ENCODE measurements at places on chromosomes 11 and 22.

DNA sequence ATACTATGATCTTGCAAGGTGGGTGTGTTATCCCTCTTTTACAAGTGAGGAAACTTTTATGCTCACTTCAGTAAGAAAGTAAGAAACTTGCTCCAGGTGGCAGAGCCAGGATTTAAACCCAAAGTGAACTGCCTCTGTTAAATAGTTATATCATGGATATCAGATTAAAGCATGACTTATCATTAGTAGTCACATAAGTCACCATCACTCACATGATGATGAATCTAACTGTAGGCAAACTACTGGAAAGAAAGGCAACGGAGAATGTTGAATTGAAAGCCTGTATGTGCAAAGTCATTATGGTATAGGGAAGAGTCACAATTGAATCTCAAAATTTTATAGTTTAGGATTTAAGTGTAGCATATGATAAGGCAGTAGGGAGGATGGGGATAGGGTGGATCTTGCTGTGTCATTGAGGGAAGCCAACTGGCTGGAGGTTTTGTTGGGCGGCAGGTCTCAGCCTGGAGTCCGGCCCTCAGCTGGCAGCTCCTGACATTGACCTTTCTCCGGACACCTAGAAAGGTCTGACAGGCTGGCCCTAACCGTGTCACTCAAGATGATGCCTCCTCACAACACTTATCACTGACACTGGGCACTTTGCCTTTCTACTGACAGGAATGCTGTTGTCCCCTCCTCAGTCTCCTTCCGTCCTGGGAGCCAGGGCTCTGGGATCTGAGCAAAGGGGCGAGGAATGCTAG, 98.3 kb downstream of the EMSY start:
- no peaks in the 10 kb centered on the region for H3K4me1 ChIP-seq
- H3K4me3 ChIP-seq, result no peak overlapping the region
- H3K27me3 ChIP-seq, result no peaks in the 10 kb centered on the region
- DNase-seq, result no peak

GRCh38 chr11:108565653-108566052, 27.9 kb downstream of the EXPH5 start:
- H3K4me1 ChIP-seq, result no peaks in the 10 kb centered on the region
- no peak overlapping the region for H3K4me3 ChIP-seq
- H3K36me3 ChIP-seq, result no peaks in the 10 kb centered on the region
- no peaks in the 10 kb centered on the region for H3K27me3 ChIP-seq

GRCh38 chr22:44591146-44591790, 93.2 kb upstream of the RTL6 start:
- no peak overlapping the region for H3K27ac ChIP-seq
- H3K27me3 ChIP-seq, result peaks cover 4% of the 10 kb centered on the region
- peaks cover 4% of the 10 kb centered on the region for H3K4me1 ChIP-seq
- no peak for DNase-seq
- no peaks in the 10 kb centered on the region for H3K36me3 ChIP-seq

DNA sequence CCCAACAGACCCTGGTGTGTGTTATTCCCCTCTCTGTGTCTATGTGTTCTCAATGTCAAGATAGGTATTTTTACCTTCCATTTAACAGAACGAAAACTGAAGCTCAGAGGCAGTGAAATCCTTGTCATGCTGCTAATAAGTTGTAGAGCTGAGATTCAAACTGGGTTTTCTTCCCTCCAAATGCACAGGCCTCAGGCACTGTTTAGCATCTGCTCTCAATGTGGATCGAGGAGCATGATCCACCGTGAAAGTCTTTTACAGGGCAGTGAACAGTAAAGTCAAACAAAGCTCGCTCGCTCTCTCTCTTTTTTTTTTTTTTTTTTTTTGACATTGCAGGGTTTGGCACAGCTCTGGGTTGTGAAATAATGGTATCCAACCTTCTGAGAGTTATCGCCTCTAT, 401.0 kb upstream of the SYN3 start:
- H3K27me3 ChIP-seq, result no peaks in the 10 kb centered on the region
- no peaks in the 10 kb centered on the region for H3K4me1 ChIP-seq
- no peak overlapping the region for H3K27ac ChIP-seq
- H3K4me3 ChIP-seq, result no peak overlapping the region

GRCh38 chr11:35318977-35319925, 100.1 kb downstream of the SLC1A2 start:
- no peaks in the 10 kb centered on the region for H3K36me3 ChIP-seq
- no peak overlapping the region for H3K4me3 ChIP-seq
- peaks cover 2% of the 10 kb centered on the region for H3K27me3 ChIP-seq
- peaks cover 8% of the 10 kb centered on the region for H3K4me1 ChIP-seq

All from endothelial cell (in vitro differentiated cells).